ENCODE measurements at places on chromosomes 13 and 19.

- DNase-seq: no peak
These were observed 76.7 kb downstream of the CACNA1A start for GRCh38 chr19:13429563-13429962.

DNA sequence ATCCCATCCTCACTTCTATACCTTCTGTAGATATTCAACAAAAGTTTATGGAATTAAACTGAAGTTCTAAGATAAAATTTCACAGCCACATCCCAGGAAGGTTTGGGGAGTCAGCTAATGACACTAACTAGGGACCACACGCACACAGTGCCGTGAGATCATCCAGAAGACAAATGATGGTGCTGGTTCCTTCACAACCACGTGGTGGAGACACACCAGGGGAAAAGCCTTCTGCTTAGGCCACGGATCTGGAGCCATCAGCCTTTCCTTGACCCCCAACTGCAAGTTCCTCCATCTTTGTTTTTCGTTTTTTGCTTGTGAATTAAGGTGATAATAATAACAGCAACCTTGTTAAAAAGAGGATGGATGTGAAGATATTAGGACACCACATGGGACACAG is 241.6 kb upstream of the MAB21L1 start:
- no peak for DNase-seq

DNA sequence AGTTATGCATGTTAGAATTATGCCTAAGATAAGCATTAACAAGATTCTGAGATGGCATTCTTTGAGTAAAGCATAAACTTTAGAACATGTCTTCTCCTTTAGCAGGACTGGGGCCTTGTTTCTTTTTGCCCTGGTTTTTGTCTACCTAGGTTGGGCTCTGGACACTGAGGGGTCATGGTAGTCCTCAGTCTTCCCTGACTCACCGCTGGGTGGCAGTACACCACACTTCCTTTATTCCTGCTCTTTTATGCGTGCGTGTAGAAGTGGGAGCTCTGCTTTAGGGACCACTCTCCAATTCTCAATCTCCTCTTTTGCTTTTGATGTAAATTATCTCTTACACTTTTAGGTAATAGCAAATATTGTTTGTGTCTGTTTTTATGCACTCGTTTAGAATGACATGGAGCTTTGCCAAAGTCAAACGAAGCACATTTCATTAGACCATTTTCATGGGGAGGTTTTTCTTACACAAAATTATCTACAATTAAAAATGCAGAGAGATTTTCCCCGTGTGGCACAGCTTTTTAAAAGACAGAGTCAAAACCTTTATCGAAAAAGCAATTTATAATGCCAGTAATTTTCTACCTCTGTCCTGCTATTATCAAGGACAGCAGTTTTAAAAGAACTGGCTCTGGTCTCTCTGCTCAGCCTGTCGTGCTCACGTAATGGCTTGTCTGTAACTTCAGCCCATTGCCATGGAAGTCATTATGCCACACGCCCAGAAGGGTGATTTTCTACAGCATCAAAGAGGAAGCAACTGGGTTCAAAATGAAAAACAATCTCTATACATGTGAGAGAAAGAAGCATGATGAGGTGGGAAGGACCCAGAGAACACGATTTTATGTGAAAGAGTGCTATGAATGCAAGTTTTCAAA is 413.9 kb downstream of the COG6 start:
- DNase-seq: peak; percentile 62

DNA sequence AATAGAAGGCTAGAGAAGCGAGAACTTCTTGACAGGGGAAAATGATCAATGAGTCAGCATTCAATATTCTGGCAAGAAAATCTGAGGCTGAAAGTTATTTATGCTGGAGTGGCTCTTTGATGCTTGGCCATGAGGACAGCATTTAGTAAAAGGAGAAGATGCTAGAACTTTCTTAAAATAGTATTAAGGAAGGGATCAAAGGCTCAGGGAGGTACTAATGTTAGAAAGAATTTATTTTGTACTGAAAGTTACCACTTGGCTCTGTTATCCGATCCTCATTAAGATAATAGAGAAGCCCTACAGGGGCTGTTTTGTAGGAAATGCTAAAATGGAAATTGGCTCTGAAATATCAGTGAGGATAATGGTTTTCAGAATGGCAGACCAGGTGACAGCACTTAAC is 1774.6 kb upstream of the PCDH20 start:
- DNase-seq: peak; percentile 8

GRCh38 chr19:16301999-16302694 is 22.5 kb upstream of the KLF2 start:
- peak; percentile 70 for DNase-seq

- DNase-seq: no peak
These were observed 9.8 kb upstream of the SIGLEC12 start for GRCh38 chr19:51511353-51511752.

- DNase-seq: no peak
These were observed 172.3 kb upstream of the TSC22D1 start for GRCh38 chr13:44748439-44748838.

GRCh38 chr19:3296034-3296433 is 70.3 kb upstream of the NFIC start:
- DNase-seq: no peak

GRCh38 chr13:80116107-80116506 is 224.8 kb downstream of the SPRY2 start:
- peak; percentile 58 for DNase-seq

GRCh38 chr13:83281654-83282053 is 600.6 kb downstream of the SLITRK1 start:
- DNase-seq: no peak

- no peak for DNase-seq
These were observed 33.9 kb upstream of the GRTP1 start for GRCh38 chr13:113397608-113398425.

GRCh38 chr13:97502181-97502580 is 68.2 kb downstream of the RAP2A start:
- DNase-seq: no peak

DNA sequence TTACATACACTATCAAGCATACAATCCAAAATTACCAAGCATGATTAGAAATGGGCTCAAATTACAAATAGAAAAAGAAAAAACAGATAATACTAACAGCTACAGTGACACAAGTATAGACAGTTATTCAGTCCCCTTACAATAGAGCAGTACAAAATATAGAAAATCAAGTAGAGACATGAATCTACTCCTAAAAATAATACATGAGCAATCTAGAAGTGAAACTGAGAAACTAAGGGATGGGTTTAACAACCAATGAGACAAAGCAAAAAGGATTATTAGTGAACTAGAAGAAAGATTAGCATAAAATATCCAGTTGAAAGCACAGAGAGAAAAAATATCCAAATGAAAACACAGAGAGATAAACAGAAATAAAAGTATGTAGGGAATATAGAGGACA is 426.7 kb downstream of the TBC1D4 start:
- no peak for DNase-seq

DNA sequence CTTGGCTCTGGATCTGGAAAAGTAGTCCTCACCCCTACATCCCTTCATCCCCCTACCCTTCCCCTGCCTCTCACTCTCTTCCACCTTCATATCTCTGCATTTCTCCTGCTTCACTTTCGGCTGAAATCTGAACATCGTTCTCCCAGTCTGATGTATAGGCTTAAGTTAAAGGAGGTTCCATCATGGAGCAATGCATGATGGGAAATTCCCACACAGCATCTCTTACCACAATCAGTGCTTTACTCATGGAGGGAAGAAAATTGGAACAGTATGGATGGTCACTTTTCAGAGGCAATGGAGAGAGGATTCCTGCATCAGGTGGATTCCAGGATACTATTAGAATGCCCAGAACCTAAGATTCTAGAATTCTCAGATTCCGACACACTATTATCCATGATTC is 6.1 kb upstream of the KLK8 start:
- no peak for DNase-seq

DNA sequence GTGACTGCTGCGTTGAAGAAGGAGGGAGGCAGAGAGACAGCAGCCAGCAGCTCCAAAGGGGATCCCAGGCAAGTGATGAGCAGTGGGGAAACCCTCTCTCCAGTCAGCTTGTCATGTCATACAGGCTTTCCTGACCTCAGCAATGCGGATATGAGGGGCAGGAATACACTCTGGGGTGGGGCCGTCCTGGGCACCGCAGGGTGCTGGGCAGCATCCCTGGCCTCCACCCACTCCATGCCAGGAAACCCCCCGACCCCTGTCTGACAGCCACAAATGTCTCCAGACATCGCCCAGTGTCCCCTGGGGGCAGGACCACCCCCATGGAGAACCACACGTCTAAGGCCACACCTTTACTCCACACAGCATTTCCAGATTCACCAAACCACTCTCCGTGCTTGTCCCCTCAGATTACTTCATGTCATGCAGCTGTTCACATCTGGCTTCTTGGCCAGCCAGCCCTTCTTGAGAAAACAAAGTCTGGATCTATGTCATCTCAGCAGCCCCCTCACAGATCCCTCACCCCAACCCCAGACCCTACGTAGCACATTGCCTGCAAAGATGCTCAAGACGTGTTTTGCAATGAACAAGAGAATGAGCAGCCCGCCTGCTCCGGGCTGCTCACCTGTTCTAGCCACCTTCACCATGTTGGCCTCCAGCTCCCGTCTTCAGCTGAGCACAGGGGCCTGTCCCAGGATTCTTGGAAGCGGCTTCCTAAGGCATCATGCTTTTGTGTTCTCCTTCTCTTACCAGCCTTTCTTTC is 46.5 kb downstream of the RFX2 start:
- no peak for DNase-seq

DNA sequence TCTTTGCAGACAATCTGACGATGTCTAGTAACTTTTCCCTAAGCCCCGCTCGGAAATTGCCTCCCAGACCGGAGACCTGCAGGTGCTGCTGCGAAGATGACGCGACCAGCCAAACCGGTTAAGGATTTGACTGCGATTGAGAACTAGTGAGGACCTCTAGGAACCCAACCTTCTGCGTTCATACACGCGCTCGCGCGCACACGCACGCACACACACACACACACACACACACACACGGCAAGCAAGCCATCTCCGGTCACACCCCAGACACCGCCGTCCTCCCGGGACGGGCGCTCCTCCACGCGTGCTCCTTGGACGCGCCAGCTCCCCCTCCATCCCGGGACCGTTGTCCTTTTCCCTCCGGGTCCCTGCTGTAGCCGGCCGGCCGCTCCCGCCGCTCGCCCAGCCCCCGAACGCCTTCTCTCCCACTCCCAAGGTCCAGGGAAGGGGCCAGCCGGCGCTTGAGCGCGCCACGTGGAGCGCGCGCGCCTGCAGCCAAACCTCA is 1.2 kb downstream of the TBC1D4 start:
- peak; percentile 40 for DNase-seq

- peak; percentile 68 for DNase-seq
These were observed 1.6 kb downstream of the GATAD2A start for GRCh38 chr19:19406878-19407632.

GRCh38 chr19:18444513-18444912 is 6.6 kb upstream of the ISYNA1 start:
- no peak for DNase-seq

GRCh38 chr13:39682310-39682709 is 26.8 kb downstream of the COG6 start:
- no peak for DNase-seq

DNA sequence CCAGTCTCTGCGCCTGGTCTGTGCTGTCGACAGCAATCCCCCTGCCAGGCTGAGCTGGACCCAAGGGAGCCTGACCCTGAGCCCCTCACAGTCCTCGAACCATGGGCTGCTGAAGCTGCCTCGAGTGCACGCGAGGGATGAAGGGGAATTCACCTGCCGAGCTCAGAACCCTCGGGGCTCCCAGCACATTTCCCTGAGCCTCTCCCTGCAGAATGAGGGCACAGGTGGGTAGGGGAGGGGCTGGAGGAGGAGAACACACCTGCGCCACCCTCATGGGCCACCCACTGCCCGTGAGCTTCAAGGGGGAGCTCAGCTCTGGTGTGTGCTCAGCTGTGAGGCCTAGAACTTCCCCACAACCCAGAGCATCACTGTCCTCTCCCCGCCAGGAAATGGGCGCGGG is 38.6 kb upstream of the CD33 start:
- DNase-seq: no peak

DNA sequence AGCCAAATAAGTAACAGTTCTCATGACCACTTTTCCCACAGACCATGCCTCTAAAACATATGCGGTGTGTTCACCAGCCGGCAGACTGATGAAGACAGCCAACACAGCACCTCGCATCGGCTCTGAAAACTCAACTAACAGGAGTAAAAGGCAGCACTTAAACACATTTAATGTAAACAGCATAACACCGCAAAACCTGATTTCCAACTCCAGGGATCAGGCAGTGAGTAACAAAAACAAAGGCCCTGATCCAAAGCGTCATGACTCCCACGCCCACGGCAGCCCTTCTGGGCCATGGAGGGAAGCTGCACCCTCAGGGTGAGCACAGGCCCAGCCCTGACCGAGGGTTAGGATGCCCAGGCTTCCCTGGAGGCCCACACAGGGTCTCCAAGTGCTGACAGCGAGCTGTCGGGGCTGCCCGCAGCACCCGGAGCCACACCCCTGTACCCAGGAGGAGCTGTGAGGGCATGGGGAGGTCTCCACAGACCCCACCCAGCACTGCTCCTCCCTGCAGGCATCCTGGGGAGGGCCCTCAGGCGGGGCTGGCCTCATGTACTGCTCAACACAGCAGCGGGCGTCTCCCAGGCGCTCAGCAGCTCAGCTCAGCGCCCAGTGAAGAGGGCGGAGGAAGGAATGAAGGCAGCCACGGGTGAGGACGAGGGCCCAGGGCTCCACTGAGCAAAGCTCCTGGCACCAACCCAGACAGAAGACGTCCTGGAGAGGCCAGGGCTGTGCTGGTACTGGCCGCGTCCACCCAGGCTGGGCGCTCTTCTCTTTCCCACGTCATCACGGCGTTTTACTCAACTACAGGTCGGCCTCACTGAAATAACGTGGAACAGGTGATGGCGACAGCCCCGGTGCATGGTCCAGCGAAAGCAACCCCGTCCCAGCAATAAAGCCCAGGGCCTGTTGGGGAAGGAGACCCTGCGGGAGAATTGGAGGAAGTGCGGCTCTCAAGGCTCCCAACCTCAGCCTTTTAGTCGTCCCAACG is 53.7 kb downstream of the RASA3 start:
- peak; percentile 30 for DNase-seq

DNA sequence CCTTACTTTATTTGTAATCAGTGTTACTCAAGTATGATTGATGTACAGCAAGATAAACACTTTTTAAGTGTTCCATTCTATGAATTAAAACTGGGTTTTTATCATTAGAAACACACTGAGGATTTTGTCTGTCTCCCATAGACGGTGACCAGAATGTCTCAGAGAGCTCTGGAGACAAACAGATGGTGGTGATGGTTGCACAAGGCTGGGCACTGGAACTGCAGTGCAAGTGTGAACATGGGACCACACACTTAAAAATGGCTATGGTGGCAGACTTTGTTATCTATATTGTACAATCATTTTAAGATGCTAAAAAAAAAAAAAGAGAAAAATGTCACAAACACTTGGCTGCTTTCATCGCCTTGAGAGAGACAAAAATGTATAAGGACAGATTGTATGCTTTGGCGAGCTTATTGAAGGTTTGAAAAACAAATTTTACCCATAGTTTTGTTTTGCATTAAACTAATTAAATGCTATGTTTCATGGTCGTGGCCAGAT is 273.0 kb downstream of the SHISA2 start:
- no peak for DNase-seq
